Lower lobe of right lung (tissue), 2 donors: ENCODE measurements at places on chromosomes 1 and 21. TPM values are rescaled to one million over a fixed set of nuclear protein-coding genes. Genes with fewer than 3 reads are reported as not detected.

MX2 gene
- 35.5 TPM for total RNA-seq

PRAMEF11 gene
- not detected for total RNA-seq

SMYD3 gene
- total RNA-seq, result 20.5 TPM

SLX9 gene
- total RNA-seq, result 15.7 TPM

RRP1B gene
- total RNA-seq, result 18.1 TPM

CORT gene
- not detected for total RNA-seq

MYOC gene
- total RNA-seq, result 3.2 TPM

MPZ gene
- total RNA-seq, result 4.0 TPM

DNA sequence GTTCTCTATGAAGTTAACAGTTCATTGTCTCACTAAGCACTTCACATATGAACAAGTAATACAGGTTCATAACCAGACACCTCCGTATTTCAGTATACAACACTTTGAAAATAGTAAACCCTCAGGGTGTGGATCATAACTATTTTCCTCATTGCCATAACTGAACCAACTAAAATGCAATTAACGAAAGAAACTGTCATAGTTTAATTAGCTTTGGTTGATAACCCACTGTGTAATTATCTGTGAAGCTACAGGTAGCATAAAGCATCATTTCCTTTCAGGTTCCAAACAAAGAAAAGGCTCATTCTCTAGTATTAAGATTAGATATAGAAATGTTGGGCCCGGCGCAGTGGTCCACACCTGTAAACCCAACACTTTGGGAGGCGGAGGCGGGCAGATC is 58.5 kb downstream of the EIF4G3 start:
- H3K4me3 ChIP-seq, result no peak overlapping the region
- no peaks in the 10 kb centered on the region for H3K27me3 ChIP-seq
- no peaks in the 10 kb centered on the region for H3K36me3 ChIP-seq

GRCh38 chr1:113899111-113899510 is 5.5 kb downstream of the AP4B1 start:
- H3K4me1 ChIP-seq, result peaks cover 26% of the 10 kb centered on the region
- H3K27ac ChIP-seq, result no peak overlapping the region
- peaks cover 71% of the 10 kb centered on the region for H3K36me3 ChIP-seq
- DNase-seq, result no peak

DNA sequence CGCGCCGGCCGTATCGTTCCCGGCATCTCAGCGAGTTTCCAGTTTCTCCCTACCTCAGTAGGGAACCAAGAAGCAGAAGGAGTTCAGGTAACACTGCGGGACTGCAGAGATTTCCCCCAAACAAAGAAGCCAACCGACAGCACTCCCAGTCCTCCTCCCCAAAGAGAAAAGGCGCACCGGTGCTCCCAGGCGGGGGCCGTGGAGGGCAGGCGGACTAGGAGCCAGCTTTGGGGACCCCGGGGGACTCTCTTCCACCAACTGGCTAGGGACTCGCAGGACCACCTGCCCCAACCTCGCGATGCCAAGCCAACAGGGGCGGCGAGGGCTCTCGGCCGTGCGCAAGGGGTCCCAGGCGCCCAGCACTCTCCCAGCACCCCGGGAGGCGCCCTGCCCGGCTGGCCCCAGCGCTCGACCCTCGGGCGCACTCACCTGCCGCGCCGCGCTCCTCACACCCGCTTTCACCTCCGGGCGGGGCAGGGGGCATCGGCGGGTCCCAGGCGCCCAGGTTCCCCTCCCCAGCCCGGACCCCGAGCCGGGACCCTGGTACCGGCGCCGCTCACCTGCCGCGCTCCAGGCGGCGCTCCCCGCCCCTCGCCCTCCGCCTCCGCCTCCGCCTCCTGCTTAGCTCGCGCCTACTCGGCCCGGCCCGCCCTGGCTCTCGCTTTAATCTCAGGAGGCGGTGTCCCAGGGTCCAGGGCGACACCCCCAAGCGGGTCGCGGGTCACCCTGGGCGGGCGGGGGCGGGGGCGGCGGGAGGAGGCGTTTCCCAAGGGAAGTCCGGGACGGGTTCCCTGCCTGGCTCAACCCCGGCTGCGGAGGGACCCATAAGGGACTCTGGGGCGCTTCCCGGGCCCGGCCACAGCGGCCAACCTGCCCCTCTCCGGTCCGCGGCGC is at the start of gene TMPRSS2:
Gene TMPRSS2 (minus strand): TSS at position 638 of the 894 bp plus-strand sequence. CDS start 10,025 bp downstream, outside the sequence.
- peak; percentile 88 for DNase-seq
- H3K27ac ChIP-seq, result peak within 1 kb of the TSS; percentile 80
- H3K4me3 ChIP-seq, result peak within 1 kb of the TSS; percentile 60
- H3K4me1 ChIP-seq, result peaks cover 4% of the 10 kb centered on the region

GRCh38 chr1:94606471-94606870 is 64.9 kb upstream of the F3 start:
- peaks cover 11% of the 10 kb centered on the region for H3K4me1 ChIP-seq
- H3K4me3 ChIP-seq, result no peak overlapping the region
- no peaks in the 10 kb centered on the region for H3K27me3 ChIP-seq

- no peak overlapping the region for H3K4me3 ChIP-seq
- no peak overlapping the region for H3K27ac ChIP-seq
- H3K27me3 ChIP-seq, result no peaks in the 10 kb centered on the region
Observed at GRCh38 chr21:21341041-21341440, 342.8 kb downstream of the NCAM2 start.

DNA sequence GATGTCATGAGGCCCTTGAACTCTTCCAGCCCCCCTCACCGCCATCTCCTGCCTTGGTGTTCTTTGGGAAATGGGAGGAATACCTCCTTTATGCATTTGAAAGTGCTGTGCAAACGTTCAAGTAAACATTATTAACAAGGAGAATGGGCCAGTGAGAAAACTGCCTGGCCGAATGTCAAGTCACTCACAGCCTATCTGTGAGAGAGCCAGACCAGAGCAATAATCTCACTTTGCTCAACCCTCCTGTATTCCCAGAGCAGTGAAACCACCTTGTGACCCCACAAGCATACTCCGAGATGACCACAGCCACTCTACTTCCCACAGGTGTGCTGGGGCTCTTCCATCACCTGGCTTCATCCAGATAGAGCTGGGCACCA is 5.2 kb downstream of the TAL1 start:
- peaks cover 96% of the 10 kb centered on the region for H3K27me3 ChIP-seq
- DNase-seq, result no peak
- peaks cover 38% of the 10 kb centered on the region for H3K4me1 ChIP-seq
- peak overlapping the region; percentile 43 for H3K4me3 ChIP-seq

GRCh38 chr1:54825696-54826095 is 24.6 kb upstream of the TTC22 start:
- H3K36me3 ChIP-seq, result no peaks in the 10 kb centered on the region
- no peak for DNase-seq
- H3K4me3 ChIP-seq, result no peak overlapping the region
- no peaks in the 10 kb centered on the region for H3K27me3 ChIP-seq
- H3K4me1 ChIP-seq, result no peaks in the 10 kb centered on the region
